ENCODE measurements at places on chromosomes 5 and 9.

GRCh38 chr9:84153885-84154284 lies 173.3 kb downstream of the RMI1 start:
- DNase-seq: no peak

GRCh38 chr5:40552981-40553380 lies 126.7 kb upstream of the PTGER4 start:
- no peak for DNase-seq

- peak; percentile 42 for DNase-seq
Measured at GRCh38 chr9:89606624-89607311, 2.0 kb downstream of the GADD45G start.

- no peak for DNase-seq
Measured at GRCh38 chr9:38134611-38135237, 65.7 kb upstream of the SHB start.

DNA sequence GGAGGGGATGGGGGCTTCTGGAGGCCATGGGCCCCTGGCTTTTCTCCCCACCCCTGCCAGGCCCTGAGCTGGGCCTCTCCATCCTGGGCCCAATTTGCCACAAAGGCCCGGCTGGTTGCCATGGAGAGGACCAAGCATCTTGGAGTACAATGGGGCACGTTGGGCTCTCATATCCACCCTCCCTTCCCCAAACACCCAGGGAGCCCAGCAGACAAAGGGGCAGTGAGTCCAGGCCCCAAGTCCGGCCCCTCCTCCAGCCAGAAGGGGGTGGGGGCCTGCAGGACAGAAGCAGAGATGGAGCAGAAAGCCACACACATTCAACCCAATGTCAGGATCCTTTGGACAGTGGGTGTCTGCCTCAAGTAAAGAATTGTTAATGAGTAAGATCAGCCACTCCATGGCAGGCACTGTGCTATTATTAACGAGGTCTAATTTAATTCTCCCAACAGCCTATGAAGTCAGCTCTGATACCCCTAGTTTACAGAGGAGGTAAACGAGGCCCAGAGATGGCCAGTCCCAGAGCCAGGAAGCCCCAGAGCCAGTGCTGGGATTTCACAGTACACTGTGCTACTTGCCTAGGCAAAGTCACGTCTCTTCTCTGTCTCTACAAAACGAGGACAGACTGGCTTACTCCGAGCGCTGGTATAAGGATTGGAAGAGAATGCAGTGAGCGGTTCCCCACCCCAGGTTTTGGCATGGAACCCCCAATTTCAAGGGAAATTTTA lies 2.3 kb downstream of the CRB2 start:
- DNase-seq: no peak

DNA sequence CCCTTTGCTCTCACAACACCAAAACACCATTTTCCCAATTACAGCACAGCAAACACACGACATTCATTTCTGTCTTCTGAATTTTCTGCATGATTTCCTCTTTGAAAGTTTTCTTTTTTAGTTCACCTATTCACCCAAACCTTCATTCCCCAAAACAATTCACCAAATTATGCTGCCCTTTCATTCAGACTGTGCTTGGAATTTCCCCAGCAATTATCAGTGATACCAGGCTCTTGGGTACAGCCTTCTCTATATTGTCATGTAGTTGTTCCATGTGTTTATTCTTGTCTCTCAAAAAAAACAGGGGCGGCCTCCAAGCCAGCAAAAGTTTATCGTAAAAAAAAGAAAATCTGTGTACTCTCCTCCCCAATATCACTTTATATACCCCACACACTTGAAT lies 9.0 kb upstream of the LIX1 start:
- DNase-seq: no peak

DNA sequence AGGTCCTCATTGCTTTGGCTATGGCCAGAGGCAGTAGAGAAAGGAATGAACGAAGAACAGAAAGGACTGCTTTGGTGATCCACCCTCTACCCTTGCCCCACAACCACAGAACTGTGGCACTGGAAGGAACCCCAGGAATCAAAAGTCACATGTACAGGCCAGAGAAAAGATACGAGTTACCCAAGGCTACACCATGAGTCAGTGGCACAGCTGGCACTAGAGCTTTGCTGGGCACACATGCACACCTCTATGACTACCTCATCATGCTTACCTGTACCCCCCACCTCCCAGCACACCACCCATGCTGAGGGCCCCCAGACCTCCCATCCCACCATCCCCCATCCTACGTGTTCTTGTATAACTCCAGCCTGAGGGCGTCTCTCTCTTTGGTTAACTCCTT lies 13.1 kb downstream of the GOLGA2 start:
- no peak for DNase-seq

Data from activated naive CD4-positive, alpha-beta T cell treated with anti-CD3 and anti-CD28 coated beads, Interleukin-2, amount 50 U/mL, for 16 hours (primary cell).